ENCODE measurements at places on chromosomes 7 and 10.

GRCh38 chr10:22345301-22346095 lies at the start of gene SPAG6:
Gene SPAG6 (plus strand): TSS chr10:22345496. CDS start chr10:22345612, 116 bp downstream.
- DNase-seq: no peak

DNA sequence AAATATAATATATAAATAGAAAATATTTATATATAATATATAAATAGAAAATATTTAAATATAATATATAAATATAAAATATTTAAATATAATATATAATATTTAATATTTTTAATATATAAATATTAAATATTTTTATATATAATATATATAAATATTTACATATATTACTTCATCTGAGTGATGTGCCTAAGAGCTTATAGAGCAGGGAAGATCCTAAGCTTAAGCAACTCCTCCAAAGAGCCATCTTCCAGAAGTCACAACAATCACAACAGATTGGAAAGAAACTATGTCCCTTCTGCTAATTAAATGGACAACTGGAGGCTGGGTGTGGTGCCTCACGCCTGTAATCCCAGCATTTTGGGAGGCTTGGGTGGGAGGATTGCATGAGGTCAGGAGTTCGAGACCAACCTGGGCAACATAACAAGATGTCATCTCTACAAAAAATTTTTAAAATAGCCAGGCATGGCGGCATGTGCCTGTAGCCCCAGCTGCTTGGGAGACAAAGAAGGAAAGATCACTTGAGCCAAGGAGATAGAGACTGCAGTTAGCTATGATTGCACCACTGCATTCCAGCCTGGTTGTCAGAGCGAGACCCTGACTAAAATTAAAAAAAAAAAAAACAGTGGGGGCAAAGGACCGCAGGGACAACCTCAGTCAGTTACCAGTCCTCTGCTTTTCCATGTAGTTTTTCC lies 198.7 kb downstream of the SKIDA1 start:
- DNase-seq: no peak

- DNase-seq: peak; percentile 86
Measured at GRCh38 chr7:157404845-157405481, 68.2 kb downstream of the DNAJB6 start.

- no peak for DNase-seq
Measured at GRCh38 chr10:110190170-110190569, 17.2 kb upstream of the MXI1 start.

DNA sequence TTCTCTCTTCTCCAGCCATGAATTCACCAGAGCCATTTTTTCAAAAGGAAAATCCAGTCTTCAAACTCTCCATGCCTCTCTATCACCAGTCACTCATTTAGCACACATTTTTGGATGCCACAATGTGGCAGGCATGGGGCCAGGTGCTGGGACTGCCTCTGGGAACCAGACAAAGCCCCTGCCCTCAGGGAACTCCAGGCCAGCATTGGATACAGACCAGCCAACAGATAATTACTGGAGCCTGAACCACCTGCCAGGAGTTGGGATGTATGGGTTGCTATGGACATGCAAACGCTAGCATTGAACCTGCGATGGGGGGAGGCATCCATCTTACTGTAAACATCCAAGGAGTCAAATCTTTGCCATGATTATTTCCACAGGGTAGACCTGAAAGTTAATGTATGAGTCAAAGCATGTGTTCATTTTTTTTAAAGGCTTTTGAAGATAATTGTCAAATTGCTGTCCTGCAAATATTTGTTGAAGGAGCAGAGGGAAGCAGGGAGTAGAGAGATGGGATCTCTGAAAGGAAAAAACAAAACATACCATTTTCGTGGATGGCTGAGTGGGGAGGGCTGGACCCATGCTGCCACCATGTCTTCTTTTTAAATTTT lies 43.2 kb downstream of the SRRM3 start:
- no peak for DNase-seq

DNA sequence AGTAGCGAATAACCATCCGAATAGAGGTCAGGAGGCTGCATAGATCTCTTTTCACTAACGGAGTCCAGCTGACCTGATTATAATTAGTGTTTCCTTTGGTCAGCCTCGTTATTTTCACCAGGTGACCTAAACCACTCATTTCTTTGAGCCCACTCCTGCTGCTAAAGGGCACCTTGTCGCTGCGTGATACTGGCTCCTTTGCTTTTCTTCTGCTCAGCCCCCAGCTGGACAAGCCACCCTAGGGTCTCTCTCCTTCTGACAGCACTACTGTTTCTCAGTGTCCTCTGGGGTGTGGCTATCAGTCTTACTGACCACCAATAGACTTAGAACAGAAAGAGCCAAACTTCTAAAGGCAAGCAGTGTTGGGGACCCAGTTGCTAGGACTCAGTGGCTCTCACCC lies 2.7 kb upstream of the IGFBP3 start:
- DNase-seq: no peak

- DNase-seq: no peak
Measured at GRCh38 chr7:134761266-134761665, 18.2 kb upstream of the CALD1 start.

DNA sequence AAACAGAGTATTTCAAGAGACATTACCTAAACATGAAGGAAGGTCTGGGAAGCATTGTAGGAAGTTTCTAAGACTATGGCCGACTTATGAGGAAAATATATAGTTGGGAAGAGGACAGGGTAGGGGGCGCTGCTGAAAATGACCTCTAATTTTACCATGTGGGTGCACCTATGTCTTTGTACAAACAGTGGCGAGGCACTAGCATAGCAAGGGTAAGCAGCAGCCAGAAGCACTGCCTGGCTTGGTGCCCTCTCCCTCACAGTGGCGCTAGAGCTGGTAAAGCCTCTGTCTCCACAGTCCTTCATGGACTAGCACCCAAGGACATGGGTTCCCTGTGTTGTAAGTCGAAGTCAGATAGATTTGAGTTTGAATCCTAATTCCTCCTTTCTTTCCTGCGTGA lies 461.2 kb downstream of the INHBA start:
- no peak for DNase-seq

- DNase-seq: no peak
Measured at GRCh38 chr7:16026253-16027020, 340.0 kb upstream of the MEOX2 start.
